ENCODE measurements at places on chromosomes 3 and 15.

DNA sequence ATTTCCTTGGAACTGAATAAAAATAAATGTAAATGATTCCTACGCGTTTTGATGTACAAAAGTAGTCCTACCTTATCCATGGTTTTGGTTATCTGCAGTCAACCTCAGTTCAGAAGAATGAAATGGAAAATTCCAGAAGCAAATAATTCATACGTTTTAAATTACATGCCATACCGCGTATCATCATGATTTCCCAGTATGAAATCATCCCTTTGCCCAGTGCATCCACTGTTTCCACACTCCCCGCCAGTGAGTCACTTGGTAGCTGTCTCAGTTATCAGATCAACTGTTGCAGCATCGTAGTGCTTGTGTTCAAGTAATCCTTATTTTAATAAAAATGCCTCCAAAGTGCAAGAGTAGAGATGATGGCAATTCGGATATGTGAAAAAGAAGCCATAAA lies 9.1 kb upstream of the MFSD1 start:
- DNase-seq: no peak

DNA sequence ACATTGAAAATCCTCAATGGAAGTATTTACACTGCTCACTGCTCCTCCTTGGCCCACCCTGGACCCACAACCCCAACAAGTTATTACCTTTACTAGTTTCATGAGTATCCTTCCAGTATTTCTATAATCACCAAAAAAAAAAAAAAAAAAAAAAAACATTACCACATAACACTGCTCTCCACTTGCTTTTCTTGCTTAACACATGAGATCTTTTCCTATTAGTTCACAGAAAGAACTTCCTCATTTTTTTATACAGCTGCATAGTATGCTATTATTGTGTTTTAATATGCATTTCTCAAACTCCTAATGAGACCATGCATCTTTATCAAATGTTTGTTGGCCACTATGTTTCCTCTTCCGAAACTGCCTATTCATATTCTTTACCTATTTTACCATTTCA lies 14.6 kb downstream of the GABPB1 start:
- DNase-seq: no peak

- no peak for DNase-seq
Observed at GRCh38 chr15:88635318-88635717, 3.5 kb upstream of the ISG20 start.

DNA sequence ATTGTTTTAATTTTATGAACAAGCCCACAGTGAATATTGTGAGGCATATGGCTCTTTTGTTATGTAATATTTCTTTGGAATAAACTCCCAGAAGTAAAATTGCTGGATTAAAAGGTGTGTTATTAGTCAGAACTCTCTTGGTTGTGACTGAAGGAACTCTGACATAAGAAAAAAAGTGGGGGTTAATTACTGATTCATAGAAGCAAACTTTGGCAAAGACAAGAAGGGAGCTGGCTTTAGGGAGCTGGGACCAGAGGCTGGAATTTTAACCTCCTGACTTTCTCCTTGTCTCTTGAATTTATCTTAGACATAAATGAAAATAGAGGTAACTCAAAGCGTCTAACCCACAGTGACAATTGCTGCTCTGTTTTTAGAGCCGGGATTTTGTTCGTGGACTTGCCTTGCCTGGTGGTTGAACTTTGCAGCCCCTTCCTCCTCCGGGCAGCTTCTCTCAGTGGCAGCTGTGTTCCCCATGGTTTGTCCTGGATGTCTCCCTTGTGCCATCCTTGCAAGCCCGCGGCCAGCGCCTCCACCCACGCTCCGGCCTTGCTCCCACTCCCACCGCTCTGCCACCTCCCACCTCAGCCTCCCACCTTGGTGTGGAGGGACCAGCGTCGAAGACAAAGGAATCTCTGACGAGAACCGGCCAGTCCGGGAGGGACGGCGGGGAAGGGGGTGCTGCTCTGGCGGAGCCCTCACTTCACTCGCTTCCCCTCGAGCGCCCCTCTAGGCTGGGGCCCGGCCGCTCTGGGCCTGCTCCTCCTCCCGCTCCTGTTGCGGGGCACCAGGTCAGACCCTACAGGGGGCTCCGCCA lies 28.0 kb downstream of the ARHGAP31 start:
- DNase-seq: no peak

GRCh38 chr15:23860290-23861245 lies 173.5 kb upstream of the NDN start:
- no peak for DNase-seq

DNA sequence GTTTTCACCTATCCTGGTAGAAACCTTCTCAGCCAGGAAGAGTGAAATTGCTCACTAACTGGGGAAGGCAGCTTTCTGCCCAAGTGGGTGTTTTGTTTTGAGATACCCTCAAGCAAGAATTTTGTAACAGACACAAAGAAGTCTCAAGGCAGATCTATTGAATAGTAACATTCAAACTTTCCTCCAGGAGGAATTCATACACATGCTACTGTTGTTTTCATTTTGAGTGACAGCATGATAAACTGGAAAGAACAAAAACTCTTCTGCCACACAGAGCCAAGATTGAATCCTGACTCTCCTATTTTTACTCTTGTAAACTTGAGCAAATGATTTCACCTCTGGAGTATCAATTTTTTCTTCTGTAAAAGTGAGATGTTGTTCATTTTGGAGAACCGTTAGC lies 54.8 kb upstream of the MBNL1 start:
- DNase-seq: no peak

GRCh38 chr3:47577583-47578118 lies 1.0 kb downstream of the CSPG5 start:
- DNase-seq: no peak
